ENCODE measurements at places on chromosomes 2 and 18.

- DNase-seq, result no peak
Observed at GRCh38 chr2:164535280-164536025, 85.8 kb downstream of the GRB14 start.

DNA sequence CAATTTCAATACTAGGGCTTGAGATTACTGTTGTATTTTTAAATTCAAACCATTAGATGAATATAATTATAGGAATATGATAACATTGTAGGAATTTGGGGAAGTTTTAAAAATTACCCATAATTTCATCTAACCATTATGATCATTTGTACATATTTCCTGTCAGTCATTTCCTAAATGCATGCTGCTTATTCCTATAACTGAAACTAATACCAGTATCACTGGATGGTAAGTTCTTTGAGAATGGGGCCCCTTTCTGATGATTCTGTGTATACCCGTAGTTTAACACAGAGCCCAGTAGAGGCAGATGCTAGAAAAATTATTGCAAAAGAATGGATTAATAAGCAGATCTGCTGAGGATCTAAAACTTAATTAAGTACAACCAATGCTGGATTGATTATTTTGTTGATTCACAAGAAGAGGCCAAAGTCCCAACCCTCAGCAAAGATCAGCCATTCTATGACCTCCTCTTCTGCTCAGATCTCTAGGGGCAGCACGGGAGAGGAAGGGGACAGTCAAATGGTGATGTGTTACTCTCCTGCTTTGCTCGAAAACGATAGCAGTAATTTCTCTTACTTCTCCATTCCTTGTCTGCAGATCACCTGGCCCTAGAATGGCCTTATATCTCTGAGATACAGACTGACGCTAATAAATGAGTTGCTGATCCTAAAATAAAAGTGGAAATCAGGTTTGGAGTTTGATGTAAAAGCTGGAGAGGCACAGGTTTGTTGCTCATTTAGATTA lies 69.5 kb upstream of the PELI1 start:
- no peak for DNase-seq

DNA sequence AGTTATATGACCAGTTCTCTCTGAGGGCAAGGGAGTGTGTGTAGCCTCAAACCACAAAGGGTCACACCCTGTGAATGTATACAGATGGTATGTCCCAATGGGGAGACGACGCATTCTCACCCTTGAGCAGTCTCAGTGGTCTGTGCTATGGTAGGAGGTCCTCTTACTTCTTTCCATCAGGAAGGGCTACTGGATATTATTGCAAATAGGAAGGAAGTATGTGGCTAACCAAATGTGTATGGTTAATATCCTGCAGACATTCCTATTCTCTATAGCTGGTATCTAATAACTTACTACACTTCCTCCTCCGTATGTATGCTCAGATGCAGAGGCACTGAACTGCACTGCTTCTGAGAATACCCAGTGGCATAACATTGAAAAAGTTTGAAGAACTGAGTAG lies 306.7 kb upstream of the CCDC68 start:
- DNase-seq, result peak; percentile 47

DNA sequence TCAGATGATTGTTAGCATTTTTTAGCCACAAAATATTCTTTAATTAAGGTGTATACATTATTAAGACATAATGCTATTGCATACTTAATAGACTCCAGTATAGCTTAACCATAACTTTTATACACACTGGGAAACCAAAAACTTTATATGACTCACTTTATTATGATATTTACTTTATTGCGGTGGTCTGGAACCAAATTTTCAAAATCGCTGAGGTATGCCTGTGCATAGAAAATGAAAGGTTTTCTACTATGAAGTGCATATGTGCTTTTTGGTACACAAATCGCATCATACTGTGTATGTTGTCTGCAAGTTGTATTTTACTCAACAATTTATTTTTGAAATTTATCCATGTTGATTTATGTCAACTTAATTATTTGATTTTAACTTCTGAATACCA lies 875.1 kb downstream of the SLC4A3 start:
- no peak for DNase-seq

GRCh38 chr2:27369471-27370025 lies 590 bp downstream of the EIF2B4 start:
- peak; percentile 79 for DNase-seq

- no peak for DNase-seq
Observed at GRCh38 chr2:20172273-20173055, 52.5 kb downstream of the SDC1 start.

- DNase-seq, result no peak
Observed at GRCh38 chr2:188522517-188522916, 230.8 kb downstream of the GULP1 start.

DNA sequence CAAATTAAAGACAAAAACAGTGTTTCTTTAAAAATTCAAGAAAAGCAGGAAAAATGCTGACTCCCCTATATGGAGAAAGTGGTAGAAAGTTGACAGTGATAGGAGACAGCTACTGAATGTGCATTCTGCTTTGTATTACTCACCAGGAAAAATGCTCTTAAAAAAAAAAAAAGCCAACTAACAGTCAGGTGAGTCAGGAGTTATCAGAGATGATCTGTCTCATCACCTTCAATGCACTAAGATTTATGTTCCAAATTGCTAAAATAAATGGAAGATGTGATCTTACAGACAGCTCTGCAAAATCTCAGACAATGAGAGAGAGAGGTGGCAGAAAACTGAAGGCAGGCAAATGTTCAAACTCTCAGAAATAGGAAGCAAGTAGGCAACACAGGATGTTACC lies 47.6 kb upstream of the ZNF521 start:
- DNase-seq, result no peak

DNA sequence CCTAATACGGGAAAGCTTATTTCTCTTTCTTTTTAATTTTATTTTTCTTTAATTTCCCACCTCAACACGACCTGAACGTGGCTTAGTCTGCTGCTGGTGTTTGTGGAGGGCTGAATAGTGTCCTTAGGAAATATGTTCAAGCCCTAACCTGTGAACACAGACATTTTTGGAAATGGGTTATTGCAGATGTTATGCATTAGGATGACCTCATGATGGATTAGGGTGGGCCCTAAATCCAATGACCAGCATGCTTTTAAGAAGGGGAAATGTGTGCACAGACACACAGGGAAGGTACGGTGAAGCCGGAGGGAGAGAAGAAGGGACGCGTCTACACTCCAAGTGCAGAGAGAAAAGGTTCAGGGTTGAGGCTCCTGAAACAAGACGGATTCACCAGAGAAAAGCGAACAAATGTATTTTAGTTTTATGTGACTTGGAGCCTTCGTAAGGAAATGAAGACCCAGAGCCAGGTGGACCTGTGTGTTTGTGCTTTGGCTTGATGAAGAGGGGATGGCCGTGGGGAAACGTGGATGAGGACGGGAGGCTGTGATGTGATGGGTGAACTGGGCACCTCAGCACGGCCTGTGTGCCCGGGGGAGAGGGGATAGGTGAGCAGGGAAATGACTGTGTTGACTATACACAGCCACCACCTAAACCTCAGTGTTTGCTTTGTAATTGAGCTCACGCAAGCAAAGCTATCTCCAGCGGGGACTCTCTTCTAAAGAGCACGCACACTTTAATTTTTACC lies 37.5 kb downstream of the RTP5 start:
- no peak for DNase-seq
